ENCODE measurements at places on chromosomes 11 and 22.

DNA sequence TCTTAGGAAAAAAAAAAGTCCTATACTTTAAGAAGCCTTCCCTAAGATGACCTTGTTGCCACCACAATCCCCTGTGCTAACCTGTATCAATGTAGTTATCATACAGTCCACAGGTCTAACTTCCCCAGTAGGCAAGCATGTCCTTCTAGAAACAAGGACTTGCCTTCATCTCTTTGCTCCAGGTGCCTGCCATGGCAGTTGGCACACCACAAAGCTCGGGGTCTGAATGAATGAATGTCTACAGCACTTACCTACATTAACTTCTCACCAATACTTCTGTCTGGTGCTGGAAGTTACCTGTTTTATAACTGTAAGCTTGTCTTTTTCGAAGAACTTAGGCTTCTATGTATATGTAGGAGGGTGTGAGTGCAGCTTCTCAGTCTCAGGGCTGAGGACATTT, 23.4 kb downstream of the CLPB start:
- no peak for DNase-seq

DNA sequence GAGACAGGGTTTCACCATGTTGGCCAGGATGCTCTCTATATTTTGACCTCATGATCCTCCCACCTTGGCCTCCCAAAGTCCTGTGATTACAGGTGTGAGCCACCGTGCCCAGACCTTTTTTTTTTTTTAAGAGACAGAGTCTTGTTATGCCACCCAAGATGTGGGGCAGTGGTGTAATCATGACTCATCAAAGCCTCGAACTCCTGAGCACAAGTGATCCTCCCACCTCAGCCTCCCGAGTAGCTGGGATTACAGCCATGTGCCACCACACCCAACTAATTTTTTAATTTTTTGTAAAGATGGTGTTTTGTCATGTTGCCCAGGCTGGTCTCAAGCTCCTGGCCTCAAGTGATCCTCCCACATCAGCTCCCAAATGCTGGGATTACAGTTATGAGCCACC, 37.9 kb downstream of the IZUMO1R start:
- no peak for DNase-seq

DNA sequence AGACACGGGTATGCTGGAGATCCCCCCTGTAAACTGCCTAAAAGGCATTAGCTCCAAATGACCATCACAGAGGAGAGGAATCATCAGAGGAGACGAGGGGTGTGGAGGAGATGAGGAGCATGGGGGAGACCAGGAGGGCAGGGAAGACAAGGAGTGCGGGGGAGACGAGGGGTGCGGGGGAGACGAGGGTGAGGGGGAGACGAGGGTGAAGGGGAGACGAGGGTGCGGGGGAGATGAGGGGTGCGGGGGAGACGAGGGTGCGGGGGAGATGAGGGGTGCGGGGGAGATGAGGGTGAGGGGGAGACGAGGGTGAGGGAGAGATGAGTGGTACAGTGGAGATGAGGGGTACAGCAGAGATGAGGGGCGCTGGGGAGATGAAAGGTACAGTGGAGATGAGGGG, 17.5 kb upstream of the GAL start:
- no peak for DNase-seq

GRCh38 chr11:70640408-70640807, 242.1 kb downstream of the CTTN start:
- DNase-seq = no peak

GRCh38 chr11:11848891-11849746, 7.3 kb downstream of the USP47 start:
- no peak for DNase-seq

GRCh38 chr22:38257181-38257580, 15.6 kb downstream of the TMEM184B start:
- no peak for DNase-seq

DNA sequence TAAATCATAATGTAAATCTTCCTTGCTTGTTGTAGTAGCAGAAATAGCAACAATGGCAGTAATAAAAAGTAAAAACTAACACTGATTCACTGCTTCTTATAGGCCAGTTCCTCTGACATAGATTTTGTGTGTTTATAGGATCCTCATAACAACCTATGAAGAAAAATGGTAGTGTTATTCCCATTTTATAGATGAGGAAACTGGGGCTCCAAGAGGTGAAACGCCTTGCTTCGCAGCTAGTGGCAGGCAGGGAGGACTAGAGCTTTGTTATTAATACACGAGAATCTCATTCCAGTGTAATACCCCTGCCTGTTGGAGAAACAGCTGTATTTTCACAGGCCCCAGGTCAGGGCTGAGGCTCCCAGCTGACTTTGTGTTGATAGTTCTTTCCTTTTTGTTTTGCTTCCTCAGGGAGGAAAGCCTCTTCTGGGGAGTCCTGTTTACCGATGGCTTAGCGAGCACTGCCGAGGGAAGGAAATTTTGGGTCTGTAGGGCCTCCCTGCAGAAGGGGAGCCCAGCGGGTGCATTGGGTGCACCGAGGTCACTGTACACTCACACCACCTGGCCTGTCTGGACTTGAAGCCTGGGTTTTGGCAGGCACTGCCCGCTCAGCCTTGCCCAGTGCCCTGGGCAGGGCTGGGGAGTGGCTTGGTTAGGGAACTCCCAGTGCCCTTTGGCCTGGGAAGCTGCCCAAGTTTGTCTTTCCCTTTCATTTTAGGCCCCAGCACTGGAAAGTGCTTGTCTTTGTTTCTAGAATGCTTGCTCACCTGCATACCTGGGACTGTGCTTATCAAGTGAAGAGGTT, 13.5 kb downstream of the KIAA1671 start:
- DNase-seq = no peak

- no peak for DNase-seq
Observed at GRCh38 chr22:19842393-19843106, 12.1 kb downstream of the GNB1L start.

GRCh38 chr11:44535191-44535980, 30.1 kb upstream of the CD82 start:
- no peak for DNase-seq

GRCh38 chr11:27806122-27806521, 105.9 kb upstream of the BDNF start:
- no peak for DNase-seq

- no peak for DNase-seq
Observed at GRCh38 chr11:19696073-19696472, 16.6 kb upstream of the NAV2 start.

GRCh38 chr22:45262931-45263462, 21.8 kb upstream of the UPK3A start:
- DNase-seq = no peak

DNA sequence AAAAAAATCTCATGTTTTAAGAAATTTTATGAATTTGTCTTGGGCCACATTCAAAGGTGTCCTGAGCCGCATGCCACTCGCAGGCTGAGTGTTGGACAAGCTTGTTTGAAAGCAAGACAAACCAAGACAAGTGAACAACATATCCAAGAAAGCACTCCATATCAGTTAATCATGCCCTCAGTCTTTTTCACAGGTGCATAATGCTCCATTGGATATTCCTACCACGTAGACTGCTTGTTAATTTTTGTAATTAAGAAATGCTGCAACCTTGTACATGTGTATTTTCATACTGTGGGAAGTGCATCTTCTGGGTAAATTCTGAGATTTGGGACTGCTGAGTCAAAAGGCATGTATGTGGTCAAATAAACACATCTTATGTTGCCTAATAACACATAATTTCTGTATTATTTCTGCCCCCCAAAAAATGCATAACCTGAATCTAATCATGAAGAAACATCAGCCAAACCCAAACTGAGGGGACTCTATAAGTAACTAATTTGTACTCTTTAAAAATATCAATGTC, 8.2 kb downstream of the RRAS2 start:
- DNase-seq = no peak

DNA sequence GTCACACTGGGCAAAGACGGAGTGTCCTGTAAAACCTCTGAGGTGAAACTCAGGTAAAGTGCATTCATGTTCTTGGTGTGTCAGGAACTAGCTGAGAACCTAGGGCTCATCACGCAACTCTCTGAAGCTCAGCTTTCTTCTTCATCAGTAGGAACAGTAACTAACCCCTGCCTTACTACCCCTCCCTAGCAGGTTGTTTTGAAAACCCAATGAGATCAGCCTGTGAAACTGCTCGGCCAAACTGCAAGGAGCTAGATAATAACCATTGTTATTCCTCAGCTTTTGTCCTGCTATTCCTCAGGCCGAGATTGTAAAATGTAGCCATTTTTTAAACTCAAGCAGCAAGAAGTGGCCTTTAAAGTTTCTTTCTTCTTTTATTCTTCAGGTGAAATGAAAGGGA, 9.8 kb upstream of the FJX1 start:
- DNase-seq = no peak

DNA sequence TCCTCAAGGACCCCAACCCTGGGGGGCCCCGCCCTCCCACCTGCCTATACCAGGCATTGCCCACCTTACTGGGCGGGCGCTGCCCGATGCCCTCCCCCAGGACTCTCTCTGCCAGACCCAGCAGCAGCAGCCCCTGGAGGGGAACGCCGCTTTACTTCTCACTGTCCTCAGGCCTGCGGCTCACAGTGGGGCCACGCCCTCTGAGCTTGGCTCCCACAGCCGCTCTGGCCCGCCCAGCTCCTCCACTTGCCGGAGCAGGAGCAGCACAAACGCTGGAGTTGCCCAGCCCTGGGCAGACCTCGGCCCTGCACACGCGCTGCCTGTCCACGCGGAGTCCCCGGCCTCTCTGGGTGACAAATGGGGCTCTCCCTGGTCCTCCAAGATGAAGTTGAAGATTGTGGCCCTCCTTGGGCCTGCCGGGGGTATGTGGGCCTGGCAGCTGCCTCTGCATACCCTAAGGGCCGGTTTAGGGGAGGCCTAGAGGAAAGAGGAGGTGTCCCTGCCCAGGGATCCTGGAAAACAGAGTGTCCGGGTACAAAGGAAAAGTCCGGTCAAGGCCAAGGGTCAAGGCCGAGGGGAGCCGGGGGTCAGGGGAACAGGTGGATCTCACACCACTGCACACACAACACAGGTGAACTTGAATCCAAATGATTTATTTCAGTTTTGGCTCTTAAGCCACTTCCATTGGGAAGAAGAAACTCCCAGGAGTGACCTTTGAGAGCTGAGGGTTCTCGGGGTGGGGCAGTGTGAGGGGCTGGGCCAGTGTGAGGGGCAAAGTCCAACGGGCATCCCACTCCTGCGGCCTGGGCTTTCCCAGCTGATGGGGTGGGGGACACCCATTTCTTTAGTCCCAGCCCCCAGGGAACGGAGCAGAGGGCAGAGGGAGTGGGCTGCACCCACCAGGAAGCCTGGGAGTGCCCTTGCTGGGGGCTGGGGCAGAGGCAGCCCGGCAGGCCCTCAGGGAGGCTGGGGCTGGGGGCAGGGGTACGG, 674 bp upstream of the BAIAP2L2 start:
- DNase-seq = peak; percentile 90

Data from mesenteric fat pad (tissue), 1 donor.